ENCODE measurements at places on chromosomes 2 and 18.

DNA sequence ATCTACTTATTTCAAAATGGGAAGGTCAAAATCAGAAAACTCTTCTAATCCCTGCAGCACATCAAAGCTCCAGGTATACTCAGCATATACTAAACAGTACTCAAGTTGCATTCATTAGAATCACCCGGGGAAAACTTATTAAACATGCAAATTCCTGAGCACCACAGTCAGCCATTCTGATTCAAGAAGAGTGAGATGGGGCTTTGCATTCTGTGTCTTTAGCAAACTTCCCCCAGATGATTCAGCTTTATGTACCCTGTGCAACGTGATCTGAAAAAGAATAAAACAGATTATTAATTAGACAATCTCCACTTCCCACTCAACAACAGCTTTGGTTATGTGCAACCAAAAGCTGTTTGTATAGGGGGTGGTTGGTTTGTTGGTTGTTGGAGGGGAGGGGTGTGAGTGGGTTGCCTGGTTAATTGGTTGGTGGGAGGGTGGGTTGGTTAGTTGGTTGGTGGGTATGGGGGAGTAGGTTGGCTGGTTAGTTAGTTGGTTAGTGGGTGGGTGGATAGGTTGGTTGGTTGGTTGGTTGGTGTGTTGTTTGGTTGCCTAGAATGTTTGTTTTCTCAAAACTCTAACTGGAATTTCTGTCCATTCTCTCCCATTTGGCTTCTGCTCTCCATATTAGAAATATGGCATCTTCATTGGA is 112.5 kb upstream of the AGAP1 start:
- DNase-seq = no peak

DNA sequence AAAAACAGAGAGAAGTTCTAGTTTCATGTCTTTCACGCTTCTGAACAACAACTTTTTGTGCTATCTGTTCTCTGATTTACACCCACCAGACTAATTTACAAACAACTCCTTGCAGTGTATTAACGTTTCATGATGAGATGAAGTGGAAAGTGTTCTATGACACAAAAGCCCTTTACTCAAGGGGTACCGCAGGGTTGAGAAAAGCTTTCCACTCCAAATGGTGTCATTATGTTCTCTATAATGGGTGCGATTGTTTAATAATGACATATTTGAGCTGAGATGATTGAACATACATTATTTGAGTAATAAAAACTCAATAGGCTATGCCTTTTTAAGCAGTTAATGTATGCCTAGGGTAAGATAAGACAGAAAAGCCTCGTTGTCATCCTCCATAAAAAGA is 76.3 kb downstream of the ACTR3 start:
- DNase-seq = no peak

DNA sequence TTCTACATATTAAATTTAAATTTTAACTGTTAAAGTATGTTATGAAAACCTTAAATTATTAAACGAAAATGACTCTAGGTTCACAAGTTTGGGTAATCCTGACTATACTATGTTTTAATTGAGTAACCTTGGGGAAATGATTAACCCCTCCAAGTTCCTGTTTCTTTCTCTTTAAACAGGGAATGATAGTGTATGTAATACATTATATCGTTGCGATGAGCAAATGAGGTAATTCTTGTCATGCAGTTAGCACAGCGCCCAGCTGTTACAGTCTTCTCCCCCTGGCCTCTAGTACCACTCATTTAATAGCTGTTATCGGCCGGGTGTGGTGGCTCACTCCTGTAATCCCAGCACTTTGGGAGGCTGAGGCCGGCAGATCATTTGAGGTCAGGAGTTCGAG is 80.4 kb downstream of the MTA3 start:
- no peak for DNase-seq

GRCh38 chr2:242012956-242013764 is 143.6 kb downstream of the RTP5 start:
- no peak for DNase-seq

GRCh38 chr2:234433201-234433600 is 63.7 kb downstream of the ARL4C start:
- no peak for DNase-seq

GRCh38 chr2:160427629-160428404 is 65.8 kb downstream of the RBMS1 start:
- DNase-seq = peak; percentile 21

DNA sequence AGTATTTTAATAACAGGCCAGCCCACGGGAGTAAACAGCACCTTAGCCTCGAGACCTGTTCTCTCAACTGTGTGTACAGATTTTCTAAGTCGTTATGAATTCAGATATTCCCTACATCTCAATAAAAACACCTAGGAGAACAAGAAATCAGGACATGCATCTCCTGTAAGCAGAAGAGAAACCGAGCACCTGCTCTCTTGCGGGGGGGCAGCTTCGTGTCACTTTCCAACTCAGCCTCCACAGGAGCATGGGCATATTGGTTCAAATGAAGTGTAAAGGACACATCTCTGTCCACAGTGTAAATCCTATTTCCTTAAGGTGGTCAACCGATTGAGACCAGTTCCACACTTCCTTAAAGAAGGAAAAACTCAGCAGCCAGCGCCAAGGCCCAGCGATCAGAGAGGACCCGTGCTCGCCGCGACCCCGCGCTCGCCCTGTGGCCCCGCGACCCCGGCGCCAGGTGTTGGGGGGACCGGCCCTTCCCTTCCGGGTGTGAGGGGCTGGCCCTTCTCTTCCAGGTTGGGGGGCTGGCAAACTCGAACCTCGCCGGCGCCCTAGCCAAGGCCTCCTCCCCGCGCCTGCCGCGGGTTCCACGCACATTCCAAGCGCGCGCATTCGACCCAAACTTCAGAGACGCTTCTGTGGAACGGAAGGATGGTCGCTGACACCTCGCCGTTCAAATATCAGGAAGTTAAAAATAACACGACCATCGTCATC is 652 bp downstream of the SH3YL1 start:
- no peak for DNase-seq

- DNase-seq = no peak
Observed at GRCh38 chr2:164052006-164052405, 316.2 kb upstream of the FIGN start.

DNA sequence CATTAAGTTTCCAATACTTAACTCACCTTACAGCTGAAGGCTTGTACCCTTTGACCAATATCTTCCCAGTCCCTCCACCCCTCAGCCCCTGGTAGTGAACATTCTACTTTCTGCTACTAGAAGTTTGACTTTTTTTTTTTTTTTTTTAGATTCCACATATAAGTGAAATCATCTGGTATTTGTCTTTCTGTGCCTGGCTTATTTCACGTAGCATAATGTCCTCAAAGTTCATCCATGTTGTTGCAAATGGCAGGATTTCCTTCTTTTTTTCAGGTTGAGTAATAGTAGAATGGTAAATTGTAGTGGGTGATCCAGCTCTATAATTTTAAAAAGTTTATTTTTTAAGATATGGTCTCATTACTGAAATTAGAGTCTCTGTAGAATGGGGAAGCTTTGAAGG is 316.0 kb downstream of the MTX2 start:
- no peak for DNase-seq

DNA sequence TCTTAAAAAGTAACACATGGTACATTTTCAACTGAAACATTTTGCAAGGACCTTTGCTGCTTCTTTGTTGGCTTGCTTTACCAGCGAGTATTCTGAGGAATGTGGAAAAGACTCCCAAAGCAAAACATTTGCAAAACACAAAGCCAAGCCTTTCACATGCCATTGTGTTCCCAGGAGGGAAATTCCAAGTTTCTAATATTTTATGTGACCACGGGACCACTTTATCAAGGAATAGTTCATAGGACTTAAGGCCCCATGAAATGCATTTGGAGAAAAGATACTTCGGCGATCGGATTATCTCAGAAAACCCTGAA is 26.2 kb downstream of the CYP27C1 start:
- no peak for DNase-seq

DNA sequence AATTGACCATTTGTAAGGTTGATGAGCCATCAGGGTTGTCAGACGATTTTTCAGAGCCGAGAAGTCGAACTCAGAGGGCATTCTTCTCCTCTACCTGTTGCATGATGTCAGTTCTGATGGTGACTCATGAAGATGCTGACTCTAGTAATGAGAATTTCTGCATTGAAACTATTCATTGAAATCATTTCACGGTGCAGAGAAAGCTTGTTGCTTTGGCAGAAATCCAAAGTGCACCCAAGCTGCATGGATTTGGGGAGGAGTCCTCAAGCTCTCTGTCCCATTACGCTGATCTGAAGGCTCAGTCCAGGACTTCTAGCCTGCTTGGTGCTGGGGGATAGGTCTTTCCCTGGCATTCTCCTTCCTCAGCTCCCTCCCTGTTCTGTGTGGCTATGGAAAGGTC is 125.7 kb upstream of the PXDN start:
- DNase-seq = no peak

DNA sequence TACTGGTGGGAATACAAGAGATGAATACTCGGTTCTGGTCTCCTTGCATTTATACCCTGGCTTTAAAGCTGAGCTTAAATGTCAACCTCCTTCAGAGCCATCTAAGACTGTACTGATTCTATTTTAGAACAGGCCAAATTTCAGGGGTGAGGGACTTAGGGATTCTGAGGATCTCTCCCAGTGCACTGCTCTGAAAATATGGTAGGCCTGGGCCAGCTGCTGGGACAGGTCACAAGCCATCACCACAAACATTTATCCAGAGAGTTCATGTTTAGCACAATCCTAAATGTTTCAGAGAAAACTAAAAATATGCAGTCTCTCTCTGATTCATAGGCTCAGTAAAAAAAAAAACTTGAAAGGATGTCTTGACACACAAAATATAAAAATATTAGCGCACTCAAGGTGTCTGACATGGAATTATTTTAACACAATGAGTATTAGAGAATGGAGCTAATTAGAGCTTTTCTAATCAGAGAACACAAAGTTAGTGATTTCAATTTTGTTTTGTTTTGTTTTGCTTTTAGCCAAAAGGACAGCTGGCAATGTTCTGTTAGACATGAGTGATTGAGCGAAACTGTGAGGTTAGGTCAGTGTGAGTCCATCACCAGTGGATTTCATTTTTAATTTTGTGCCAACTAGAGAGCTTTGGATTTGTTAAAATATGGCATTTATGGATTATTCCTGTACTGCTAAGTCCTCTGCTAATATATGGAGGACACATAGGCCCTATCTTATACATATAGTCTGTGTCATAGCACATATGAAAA is 38.8 kb downstream of the MFSD6 start:
- no peak for DNase-seq

GRCh38 chr2:66438891-66439811 is 4.2 kb downstream of the MEIS1 start:
- no peak for DNase-seq

GRCh38 chr18:13474907-13475545 is 251.3 kb downstream of the FAM210A start:
- DNase-seq = no peak
